ENCODE measurements at places on chromosomes 1 and 21. TPM values are rescaled to one million over a fixed set of nuclear protein-coding genes. Genes with fewer than 3 reads are reported as not detected.

The SPATA46 gene
- total RNA-seq: not detected

The NID1 gene
- total RNA-seq: 36.7 TPM

The KMO gene
- total RNA-seq: 0.84 TPM

The PROK1 gene
- total RNA-seq: not detected

The FLG2 gene
- total RNA-seq: not detected

The RAP1GAP gene
- total RNA-seq: 43.0 TPM

The TMOD4 gene
- 1.0 TPM for total RNA-seq

The CD52 gene
- 13.1 TPM for total RNA-seq

The KCNK2 gene
- 1.6 TPM for total RNA-seq

The TRIM46 gene
- total RNA-seq: 0.39 TPM

The IVL gene
- not detected for total RNA-seq

The INSRR gene
- 0.06 TPM for total RNA-seq

The AKR7A3 gene
- 93.7 TPM for total RNA-seq

The SGIP1 gene
- 7.3 TPM for total RNA-seq

The ANXA9 gene
- total RNA-seq: not detected

The PADI2 gene
- 163 TPM for total RNA-seq

The TMEM61 gene
- 4.9 TPM for total RNA-seq

The ZC3H12A gene
- 25.6 TPM for total RNA-seq

The FOXD3 gene
- total RNA-seq: 5.0 TPM

The SH2D1B gene
- 1.3 TPM for total RNA-seq

The MX2 gene
- 9.2 TPM for total RNA-seq

The HMCN1 gene
- 3.4 TPM for total RNA-seq

The RGS4 gene
- 0.46 TPM for total RNA-seq

The TTC39A gene
- total RNA-seq: 95.1 TPM

The TMEM234 gene
- total RNA-seq: 28.0 TPM

The PGLYRP4 gene
- total RNA-seq: not detected

The CLDN17 gene
- total RNA-seq: not detected
